ENCODE measurements at places on chromosomes 2 and 18.

DNA sequence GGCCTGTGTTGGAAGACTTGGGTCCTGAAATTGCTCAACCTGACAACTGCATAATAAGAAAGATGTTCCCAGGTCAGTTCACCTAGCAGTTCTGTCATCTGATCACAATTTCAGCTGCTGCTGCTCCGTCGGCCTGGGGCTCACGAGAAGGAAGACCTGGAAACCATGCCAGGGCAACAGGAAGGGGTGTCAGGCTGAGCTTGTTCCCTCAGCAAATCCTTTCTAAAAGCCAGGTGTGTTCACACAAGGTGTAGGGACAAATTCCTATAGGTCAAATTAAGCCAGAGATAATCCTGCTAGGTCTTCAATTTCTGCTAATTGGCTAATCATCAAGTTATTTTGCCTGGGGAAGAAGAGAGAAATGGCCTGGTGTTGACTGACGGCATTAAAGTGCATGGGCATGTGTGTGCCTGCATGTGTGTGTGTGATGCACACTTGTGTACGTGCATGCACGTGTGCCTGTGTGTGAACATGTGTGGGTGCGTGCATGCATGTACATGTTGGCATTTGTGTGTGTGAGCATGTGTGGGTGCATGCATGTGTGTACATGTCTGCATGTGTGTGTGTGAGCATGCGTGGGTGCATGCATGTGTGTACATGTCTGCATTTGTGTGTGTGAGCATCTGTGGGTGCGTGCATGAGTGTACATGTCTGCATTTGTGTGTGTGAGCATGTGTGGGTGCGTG is 178.6 kb downstream of the TMEM18 start:
- no peak for DNase-seq

- no peak for DNase-seq
Observed at GRCh38 chr2:162564140-162564539, 220.2 kb downstream of the GCA start.

DNA sequence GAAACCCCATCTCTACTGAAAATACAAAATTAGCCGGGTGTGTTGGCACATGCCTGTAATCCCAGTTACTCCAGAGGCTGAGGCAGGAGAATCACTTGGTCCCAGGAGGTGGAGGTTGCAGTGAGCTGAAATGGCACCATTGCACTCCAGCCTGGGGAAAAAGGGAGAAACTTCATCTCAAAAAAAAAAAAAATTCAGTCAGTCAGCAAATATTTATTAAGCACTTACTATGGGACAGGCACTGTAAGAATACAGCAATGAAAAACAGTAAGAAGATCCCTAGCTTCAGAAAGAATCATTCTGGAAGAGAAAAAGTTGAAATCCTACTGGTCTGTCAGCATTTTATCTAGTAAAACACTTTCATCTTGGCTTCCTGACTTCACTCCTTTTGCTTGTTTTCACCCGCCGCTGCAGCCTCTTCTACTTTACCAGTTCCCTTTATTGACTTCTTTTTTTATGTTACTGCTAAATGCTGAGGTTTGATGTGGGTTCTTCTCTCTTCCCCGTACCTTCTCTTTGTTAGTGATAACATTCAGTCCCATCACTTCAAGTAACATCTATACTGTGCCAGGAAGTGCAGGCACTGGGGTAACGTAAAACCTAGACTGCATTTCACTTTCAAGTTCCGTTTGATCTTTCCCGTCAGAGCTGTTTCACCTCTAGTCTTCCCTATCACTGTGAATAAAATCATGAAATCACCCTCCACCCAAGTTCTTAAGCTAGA is 10.8 kb upstream of the TAF4B start:
- no peak for DNase-seq

DNA sequence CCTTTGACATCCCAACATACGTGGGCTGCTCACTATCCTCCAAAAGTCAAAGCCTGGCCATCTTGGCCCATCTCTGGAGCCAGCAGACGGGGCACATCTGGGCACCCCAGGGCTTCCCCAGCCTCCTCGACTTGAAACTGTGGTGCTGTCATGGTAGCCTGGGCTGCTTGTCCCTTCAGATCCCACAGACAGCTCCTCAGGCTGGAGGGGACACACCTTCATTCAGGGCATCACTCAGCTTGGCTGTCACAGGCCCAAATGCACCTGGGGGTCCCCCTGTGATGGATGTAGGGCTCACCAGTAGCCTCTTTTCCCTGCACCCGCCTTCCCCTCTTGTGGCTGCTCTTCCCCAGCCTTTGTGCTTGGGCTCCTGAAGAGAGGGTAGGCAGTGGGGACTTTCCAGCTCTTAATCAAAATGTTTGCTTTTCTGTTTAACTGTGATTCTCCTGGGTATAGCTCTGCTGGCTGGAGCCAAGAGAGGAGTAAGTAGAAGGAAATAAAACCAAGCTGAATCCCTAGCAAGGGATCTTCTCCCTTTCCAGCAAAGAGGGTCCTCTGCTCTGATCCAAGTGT is 92.3 kb downstream of the GYPC start:
- no peak for DNase-seq

- no peak for DNase-seq
Observed at GRCh38 chr2:217886091-217886490, 116.7 kb downstream of the TNS1 start.

DNA sequence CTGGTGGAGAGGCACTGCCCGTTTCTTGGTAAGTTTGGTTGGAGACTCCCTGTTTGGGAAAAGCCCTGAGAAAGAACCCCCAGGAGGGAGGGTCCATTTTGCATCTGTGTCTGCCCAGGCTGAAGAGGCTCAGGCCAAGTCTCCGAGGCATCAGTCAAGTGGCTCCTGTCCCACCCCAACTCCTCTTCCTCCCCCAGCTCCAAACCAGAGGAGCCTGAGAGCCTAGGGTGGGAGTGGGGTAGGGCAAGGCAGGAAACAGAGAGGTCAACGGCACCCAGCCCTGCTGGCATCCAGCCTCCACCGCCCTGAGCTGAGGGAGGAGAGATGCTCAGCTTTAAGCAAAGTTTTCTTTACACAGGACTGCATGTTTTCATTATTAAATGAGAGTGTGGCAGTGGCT is 38.2 kb downstream of the CYP27C1 start:
- no peak for DNase-seq

DNA sequence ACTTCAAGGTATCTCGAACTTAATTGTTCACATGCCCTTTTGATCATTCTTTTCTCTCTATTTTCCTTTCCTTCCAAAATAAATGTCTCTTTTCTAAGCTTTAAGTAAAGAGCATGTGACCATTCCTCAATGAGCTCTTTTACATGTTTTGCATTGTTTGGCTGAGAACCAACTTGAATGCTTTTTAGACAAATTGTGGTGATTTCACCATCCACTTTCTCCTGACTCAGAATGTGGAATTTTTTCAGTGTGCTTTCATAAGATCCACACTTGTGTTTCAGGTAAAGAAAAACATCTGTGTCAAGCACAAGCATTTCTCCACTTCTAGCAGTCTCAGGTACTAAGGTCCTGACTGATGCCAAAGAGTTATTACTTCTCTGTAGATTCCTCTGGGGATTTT is 10.7 kb downstream of the RBM43 start:
- peak; percentile 91 for DNase-seq

DNA sequence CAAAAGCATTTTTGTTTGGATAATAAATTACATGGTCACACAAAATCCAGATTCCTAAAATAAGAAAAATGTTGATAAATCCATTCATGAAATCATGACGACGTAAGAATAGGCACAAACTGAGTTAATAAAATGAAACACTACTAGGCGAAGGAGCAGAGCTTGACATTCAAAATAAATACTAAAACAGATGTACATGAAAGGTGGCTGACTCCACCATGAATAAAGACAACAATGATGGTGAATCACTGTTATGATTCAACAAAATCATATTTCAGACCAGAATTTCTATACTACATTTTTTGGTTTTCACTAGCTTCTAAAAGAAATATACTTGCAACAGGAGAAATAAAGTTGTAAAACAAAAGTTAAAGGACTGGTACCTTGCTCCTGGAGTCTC is 122.0 kb upstream of the RNU4ATAC start:
- DNase-seq = no peak

DNA sequence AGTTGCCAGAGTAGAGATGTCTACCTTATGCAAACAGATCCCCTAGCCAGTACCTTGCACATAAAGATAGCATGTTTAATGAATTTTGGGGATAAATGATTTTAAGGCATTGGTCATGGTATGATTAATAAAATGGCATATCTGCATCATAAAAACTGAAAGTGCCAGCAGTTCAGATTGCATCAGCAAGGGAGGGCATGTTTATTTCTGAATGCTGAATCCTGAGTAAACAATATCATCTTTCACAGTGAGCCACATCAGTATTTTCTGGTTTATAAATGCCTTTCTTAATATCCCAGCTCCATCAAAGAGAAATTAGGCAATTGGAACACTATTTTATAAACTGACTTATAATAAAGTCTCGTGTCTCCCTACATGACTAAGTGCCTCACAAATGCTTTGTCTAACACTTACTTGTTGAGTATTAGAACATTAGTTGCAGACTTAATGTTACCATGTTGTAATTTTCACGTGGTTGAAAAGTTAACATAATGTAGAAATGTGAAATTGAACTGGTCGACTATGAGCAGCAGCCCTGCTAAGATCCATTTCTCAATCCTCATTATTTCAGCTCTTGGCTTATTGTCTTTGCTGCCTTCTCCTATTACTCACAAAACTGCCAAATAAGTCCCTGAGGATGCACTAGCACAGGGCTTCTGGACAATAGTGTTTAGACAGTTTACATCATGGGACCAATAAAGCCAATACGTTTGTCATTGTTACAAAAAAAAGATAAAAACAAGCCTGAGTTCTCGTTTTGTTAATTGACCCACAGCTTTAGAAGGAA is 48.0 kb downstream of the LANCL1 start:
- DNase-seq = peak; percentile 64

GRCh38 chr2:197937814-197938213 is 133.4 kb downstream of the PLCL1 start:
- DNase-seq = no peak

GRCh38 chr2:237244178-237244577 is 158.5 kb downstream of the COPS8 start:
- no peak for DNase-seq

DNA sequence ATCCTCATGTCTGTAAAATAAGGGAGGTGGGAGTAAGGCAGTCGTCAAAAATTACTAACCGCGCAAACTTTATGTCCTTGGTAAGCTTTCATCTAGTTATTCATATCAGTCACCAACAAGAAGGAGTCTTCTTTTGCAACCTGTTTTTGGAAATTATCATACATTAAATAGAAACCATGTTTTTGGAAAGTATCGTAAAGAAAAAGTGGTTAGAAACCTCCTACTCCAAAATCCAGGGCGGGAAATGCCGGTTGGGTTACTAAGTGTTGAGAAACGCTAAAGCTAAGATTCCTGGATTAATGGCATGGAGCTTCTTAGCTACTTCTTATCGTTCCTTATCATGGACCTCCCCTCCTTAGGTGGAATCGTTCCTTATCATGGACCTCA is 778 bp downstream of the BBS5 start:
- DNase-seq = peak; percentile 13

GRCh38 chr2:47869859-47870595 is 36.3 kb downstream of the FBXO11 start:
- peak; percentile 40 for DNase-seq

DNA sequence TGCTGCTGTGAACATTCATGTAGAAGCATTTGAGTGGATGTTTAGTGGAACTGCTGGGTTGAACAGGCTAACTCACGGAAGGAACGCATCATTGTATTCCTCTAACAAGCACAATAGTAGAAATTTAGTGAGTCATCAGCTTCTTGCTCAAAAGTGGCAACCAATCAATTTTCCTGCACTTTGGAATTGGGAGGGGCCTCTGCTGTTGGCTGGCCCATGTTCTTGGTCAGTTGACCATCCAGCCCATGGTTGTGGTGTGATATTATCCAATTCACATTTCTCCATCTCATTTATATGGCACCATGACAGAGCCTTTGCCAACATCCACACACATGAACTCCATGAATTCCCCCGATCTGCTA is 95.0 kb downstream of the TNFRSF11A start:
- DNase-seq = peak; percentile 77

GRCh38 chr18:78782951-78783563 is 196.6 kb upstream of the SALL3 start:
- no peak for DNase-seq

DNA sequence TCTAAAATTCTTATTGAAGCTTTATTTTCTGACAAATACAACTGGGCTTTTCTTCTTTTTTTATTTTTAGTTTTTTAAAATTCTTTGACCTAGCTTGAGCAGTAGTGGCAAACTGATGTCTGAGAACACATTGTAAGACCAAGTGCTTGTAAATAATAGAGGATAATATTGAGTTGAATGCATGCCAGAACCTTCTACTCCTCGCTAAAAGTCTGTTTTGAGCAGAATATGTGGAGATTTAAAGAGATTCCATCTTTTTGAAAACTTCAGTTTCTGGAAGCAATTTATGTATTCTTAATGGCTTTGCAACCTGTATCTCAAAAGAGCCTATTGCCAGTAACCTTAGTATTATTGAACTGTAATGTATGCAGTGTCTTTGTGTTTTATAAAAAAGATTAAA is 148.3 kb downstream of the KCNJ3 start:
- DNase-seq = no peak

DNA sequence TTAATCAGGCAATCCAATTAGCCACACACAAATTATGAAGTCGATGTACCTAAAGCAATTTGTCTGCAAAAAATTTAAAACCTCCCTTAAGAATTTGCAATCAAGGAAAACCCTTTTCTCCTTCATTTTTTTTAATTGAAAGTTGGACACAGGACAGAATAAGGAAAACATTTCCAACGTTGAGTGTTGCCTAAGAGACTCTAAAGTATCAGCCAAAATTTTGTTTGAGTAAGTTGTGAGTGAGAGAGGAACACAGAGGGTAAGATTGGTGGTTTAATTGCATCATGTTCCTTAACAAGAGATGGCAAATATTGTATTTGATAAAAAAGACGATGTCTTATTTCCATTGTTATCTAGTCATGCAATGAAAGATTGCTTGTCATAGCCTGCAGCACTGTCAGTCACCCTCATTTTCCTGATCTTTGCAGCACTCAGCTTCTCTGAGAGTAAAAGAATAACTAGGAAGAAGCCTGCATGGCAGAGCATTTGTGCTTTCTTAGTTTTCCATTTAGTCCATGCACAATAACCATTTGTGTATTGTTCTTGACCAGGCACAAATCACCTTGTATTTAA is 115.5 kb downstream of the ICOS start:
- no peak for DNase-seq

GRCh38 chr18:12325726-12326245 is 17.7 kb downstream of the TUBB6 start:
- DNase-seq = no peak

- no peak for DNase-seq
Observed at GRCh38 chr2:9905413-9905812, 46.1 kb upstream of the GRHL1 start.

DNA sequence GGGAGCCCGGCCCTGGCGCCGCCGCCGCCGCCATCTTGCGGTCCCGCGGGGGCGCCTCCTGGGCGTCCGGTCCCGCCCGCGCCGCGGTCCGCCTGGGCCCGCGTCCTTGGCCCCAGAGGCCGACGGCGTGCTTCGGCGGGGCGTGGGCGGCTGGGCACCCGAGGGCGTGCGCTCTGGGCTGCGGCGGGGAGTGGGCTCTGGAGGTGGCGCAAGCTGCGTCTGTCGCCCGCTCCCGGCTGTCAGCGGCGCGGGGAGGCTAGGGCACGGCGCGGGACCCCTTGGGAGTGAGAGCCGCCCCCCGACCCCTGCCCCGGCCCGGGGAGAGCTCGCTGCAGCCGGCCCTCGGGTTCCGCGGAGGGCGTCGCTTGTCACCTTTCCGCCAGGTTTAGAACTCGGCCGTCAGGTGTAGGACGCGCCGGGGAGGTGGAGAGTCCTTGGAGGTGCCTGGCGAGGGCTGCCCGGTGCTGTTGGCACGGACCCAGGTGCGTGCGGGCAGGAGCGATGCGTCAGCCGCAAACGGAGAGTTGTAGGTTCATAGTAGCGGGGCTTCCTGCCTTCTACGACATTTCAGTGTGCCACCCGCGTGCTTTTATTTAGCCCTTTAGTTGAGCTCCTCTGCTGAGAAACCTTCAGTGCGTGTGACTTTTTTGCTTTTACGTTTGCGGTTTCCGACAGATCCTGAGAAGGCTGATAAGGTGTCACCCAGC is 921 bp downstream of the VAPA start:
- DNase-seq = peak; percentile 81
